CD4-positive, alpha-beta T cell treated with Interleukin-2 at 100 ng/mL for 4 hours (primary cell): ENCODE measurements at places on chromosomes 1 and 21.

DNA sequence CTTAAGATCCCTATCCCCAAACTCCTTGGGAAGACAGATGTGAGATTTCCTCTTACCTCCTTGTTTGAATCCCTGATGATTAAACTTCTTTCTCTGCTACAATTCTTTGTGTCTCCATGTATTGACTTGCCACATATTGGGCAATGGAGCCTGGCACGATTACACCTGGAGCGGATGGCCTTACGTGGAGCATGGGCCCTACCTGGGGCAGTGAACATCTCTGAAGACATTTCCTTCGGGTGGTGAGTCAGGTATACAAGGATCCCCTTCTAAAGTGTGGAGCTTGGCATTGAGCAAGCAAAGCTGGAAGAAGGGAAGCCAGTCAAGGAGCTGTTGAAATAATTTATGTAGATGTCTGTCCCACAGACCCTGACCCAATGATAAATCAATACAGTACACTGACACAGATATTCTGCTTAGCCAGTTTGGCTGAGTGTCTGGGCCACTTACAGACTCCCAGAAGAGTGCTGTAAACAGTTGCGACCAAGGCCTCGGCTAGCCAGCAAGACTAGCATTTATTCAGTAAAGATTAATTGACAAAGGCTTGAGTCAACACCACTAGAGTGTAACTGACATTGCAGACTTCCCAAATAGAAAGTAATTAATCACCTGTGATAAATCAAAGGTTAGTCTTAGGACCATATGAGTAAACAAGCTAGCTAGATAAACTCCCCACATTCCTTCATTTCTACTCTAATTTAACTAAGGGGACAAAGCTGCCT lies 83.1 kb upstream of the KCNK1 start:
- DNase-seq = no peak

DNA sequence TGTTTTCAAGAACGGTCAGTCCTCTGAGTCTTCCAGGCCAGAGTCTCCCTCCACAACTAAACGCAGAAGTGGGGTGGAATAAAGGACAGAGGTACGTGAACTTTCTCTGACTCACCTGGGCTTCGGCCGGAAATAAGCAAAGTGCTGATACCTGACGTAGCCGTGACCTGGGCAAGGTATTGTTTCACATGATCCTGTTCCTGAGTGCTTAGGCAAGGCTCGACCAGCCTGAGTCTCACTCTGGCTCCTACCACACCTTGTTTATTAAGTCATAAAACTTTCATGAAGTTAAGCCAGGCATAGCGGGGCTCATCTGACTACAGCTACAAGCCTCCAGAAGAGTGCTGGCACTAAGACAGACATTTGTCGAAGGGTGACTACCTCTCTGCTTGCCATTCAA lies 327.5 kb downstream of the SETD4 start:
- no peak for DNase-seq

DNA sequence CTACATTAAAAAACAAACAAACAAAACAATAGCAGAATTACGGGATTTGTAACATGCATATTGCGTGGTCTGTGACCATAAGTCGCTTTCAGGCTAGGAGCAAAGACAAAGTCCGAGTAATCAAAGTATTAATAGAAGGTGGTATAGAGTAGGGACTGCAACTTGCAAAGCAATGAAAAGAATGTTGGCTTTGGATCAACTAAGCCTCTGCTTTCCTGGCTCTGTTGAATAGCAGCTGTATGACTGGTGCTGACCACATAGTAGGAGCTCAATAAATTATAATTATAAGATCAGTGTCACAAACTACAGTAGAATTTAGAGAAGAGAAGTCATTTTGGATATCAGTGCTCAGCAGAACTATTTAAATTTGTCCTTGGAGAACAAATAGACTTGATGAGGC lies 586.4 kb downstream of the DPYD start:
- DNase-seq = no peak

DNA sequence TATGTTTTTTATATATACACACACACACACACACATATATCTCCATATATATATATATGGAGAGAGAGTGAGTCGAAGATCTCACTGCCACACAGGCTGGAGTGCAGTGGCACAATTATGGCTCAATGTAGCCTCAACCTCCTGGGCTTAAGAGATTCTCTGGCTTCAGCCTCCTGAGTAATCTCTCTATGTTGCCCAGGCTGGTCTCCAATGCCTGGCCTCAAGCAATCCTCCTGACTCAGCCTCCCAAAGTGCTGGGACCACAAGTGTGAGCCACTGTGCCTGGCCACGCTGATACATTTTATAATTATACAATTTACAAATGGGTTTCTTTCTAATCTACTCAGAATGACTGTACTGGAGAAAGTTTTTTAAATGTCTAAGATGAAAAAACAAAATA lies 664.2 kb downstream of the PTPRC start:
- no peak for DNase-seq

DNA sequence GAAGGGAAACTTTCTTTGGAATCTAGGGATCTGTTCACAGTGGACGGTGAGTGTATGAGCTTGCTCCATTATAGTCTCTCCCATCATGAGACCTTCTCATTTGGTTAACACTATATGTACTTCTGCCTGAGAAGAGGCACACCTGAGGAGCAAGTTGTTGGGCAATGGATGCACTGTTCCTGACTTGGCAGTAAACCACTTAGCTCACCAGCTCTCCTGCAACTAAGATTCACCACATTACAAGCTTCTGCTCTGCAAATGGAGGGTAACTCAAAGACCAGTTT lies 10.2 kb downstream of the MACF1 start:
- DNase-seq = no peak
